ENCODE measurements at places on chromosomes 13 and 19.

GRCh38 chr19:3968556-3969434, 2.1 kb downstream of the DAPK3 start:
- DNase-seq = no peak

- DNase-seq = no peak
Measured at GRCh38 chr13:30053939-30054338, 203.5 kb upstream of the UBL3 start.

DNA sequence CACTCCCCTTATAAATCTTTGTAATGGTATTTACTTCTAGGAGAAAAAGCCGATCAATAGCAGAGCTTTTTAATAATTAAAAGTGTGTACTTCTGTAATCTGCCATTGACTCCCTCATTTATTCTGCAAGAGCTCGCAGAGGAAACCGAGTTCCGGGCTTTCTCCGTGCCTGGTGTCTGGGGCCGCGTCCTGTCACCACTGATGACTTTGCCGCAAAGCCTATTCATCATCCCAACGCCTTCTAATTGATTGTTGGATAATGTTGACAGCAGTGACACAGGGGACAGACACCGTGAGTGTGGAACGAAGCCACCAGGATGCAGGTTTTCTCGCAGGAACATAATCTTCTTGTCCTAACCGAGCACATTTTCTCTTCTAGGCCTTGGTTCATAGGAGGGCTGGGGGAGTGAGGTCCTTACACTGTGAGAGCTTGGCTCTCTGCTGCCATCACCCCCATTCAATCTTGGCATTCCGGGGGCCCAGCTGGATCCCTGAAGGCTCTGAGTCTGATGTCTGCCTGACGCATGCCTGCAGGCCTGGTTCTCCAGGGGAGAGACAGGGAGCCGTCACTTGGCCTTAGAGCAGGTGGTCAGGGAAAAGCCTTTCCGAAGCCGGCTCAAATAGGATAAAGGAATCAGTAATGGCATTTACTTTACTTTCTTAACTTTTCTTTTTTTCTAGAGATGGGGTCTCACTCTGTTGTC, 110.3 kb downstream of the KDM4B start:
- DNase-seq = no peak

GRCh38 chr13:75258159-75258782, 223.7 kb downstream of the TBC1D4 start:
- DNase-seq = peak; percentile 39

- DNase-seq = no peak
Measured at GRCh38 chr13:46953331-46953730, 56.5 kb upstream of the HTR2A start.

DNA sequence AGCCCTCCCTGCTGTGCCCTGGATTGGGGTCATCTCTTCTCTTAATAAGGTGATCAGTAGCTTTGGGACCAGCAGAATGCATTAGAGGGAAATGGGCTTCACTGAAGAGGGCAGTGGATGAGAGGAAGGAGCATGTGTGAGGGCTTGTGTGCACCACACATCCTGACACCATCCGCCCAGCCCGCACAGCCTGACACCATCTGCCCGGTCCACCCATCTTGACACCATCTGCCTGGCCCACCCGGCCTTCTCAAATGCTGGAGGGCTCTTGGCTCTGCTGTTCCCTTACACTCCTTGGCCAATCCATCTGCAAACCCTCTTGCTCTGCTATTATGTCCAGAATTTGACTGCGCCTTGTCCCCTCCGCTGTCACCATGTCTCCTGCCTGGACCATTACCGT, 41.8 kb downstream of the BICRA start:
- DNase-seq = no peak

GRCh38 chr13:106415971-106416370, 119.5 kb downstream of the EFNB2 start:
- DNase-seq = no peak

DNA sequence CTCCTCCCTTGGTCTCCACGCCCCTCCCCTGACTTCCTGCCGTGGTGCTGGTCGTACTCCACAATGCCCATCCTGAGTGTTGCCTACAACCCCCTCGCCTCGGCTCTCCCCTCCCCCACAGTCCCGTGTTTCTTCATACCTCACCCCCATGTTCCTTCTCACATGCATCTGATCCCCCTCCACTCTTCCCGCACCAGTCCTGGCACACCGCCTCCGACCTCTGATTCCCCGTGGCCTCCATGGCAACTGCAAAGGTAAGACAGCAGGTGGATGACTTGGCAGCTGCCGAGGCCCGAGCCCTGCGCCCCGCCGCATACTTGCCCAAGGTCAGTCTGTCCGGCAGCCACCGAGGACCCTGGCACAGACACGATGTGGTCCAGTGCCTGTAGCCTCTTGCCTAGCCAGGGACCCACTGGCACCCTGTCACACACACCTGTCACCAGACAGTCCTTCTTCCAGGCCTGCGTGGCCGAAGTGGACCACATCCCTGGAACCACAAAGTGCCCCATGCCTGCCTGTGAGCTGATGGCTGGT, 16.1 kb upstream of the SDHAF1 start:
- DNase-seq = no peak

DNA sequence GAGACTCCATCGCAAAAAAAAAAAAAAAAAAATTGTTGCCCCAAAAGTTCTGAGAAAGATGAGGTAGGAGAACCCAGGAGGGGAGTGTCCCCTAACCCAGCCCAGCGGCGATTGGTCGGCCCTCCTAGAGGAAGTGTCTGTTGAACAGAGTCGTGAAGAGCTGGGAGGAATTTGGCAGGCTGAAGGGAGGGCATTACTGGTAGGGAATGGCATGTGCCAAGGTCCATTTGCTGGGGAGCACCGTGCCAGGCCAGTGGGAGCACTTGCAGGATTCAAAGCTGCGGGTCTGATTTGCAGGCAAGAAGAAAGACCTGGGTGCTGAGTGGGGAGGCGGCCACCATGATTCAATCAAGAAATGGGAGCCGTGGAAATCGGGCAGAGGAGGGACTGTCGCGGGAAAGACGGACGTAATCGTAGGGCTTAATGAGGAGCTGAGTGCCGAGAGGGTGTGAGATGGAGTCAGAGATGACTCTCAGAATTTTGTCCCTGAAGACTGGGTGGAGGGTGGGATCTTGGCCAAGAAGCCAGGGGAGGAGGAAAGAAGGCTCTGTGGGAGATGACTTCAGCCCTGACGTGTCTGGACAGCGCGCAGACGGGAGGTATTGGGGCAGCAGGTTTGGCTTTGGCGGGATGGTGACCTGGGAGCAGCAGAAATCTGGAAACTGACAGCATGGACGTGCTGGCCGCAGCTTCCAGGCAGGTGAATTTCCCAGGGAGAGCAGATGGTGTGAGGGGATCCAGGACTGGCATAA, 15.4 kb downstream of the CERS4 start:
- DNase-seq = no peak

DNA sequence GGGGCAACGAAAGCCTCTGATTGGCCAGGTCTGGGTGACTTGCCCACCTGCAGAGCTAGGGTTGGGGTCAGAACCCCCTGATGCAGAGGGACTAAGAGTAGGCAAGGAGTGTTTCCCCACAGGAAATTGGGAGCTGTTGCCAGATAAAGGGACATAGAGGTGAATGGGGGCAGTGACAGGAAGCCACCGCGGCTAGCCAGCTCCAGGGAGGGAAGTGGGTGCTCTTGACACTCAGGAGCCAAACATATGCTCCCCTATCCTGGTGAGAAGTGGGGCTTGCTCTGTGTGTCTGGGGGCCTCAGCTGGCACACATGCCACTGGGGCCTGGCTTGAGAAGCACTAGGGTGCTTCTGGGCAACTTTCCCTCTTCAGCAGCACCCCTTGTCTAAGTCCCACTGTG, 26.0 kb downstream of the WDR88 start:
- DNase-seq = no peak

GRCh38 chr13:106286811-106287210, 248.7 kb downstream of the EFNB2 start:
- no peak for DNase-seq

GRCh38 chr19:47324502-47324901, 7.5 kb upstream of the C5AR2 start:
- no peak for DNase-seq

All from CD4-positive, alpha-beta T cell treated with Interleukin-10 for 1 hour (primary cell).